Stimulated activated CD4-positive, alpha-beta T cell treated with anti-CD3 and anti-CD28 coated beads, Interleukin-2, amount 100 ng/mL, for 24 hours (primary cell): ENCODE measurements at places on chromosomes 5 and 9.

- no peak for DNase-seq
Observed at GRCh38 chr5:21810737-21811316, 1042.3 kb downstream of the CDH12 start.

DNA sequence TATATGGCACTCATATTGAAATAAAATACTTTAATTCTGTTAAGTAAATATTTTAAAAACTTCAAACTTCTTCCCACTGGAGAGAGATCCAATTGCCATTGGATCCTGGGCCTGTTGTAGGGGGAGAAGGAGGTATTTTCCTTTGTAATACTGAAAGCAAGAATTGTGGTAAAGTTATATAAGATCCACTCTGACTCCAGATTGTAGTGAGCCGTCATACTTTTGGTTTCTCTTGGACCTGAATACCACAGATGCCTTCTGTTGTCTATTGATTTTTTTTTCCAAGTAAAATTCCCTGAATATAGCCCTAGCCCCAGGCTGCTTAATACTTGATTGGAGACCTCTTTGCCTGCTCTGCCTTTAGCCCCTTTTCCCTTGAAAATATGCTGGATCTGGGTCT, 86.9 kb downstream of the ATG10 start:
- DNase-seq = no peak

DNA sequence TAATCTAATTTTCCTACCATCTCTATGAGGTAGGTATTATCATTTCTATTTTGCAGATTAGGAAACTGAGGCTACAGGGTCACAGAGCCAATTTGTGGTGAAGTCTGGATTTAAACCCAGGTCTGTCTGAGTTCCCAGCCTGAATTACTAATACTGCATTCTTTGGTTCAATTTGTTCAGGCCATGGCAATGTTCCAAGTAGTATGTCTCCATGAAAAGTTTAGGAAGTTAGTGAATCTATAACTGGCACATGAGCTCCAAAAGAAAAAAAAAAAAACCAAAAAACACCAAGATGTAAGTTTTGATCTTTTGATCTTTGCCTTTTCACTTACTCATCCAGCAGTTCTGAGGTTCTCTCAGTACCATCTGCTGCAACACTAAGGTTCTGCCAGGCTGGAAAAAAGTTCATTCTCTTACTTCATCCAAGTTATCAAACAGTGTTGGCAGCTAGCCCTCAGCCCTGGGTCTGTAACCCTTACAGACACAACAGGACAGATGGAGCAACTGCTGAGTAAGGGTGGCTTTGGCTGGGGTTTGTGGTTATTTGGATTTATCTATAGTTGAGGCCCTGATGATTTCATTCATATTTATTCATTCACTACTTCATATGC, 4.4 kb upstream of the TMEM268 start:
- DNase-seq = no peak

DNA sequence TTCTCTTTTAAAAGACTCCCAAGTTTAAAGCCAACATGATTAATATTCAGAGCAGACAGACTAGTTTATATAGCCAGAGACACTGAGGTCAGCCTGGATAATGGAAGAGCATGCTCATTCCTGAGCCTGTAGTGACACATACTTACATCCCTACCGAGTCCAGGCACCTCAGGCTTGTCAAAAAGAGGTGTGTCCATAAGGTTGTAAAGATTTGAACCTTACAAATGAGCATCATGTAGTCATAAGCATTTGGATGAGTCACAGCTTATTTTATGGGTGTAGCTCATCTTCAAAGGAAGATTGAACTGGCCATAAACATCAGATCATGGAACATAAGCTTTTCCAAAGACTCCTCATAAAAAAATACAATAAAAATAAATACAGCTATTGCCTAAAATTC, 333.5 kb downstream of the EFNA5 start:
- no peak for DNase-seq

- DNase-seq = no peak
Observed at GRCh38 chr9:81906671-81907070, 21.6 kb upstream of the SPATA31D4 start.

DNA sequence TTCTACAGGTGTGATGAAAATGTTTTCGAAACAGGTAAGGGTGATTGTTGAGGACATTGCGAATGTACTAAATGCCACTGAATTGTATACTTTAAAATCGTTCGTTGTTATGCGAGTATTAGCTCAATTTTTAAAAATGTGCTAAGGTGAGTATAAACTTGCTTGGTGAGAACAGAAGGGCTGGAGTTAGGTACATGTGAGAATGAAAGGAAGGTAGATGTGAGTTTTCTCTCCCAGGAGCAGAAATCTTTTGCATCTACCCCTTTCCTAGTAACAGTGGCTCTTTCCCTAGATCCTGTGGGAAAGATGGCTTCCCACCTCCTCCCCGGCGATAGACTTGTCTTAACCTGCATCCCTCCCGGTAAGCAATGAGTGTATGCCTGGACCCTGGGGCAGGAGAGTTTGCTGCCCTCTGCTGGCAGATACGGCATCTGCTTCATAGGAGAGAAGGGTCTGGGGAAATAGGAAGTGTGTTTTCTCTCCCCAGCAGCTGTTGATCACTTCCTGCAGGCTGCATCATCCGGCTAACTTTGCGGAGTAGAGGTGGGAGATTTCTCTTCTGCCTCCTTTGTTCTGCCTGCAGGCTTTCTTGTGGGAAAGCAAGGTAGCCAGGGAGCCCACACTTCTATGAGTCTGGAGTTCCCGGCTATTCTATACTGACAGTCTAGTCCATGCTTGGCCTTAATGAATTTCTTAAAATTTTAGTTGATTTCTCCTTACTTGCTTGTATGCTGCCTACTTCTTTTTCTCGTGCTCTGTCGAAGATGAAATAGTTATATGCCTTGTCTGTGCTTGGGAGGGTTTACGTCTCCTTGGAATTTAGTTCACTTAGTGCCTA, 373.3 kb upstream of the SEMA6A start:
- DNase-seq = peak; percentile 71

GRCh38 chr9:128696923-128697707, 5.2 kb upstream of the PKN3 start:
- no peak for DNase-seq

DNA sequence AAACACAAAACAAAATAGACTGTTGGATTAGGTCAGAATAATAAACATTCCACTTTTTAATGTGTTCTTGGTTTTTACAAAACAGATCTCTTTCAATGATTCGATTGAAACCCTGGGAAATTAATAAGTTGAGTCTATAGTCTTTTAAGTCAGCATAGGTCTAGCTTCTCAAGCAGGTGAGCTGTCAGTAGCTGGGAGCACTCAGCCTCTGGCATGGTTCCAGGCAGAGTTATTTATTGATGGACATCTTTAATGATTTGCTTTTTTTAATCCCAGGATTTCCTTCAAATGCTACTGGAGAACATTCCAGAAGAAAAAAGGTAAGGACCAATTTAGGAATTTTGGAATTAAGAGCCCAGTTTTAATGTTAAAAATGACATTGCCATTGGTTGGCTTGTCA, 241.0 kb downstream of the AOPEP start:
- no peak for DNase-seq

DNA sequence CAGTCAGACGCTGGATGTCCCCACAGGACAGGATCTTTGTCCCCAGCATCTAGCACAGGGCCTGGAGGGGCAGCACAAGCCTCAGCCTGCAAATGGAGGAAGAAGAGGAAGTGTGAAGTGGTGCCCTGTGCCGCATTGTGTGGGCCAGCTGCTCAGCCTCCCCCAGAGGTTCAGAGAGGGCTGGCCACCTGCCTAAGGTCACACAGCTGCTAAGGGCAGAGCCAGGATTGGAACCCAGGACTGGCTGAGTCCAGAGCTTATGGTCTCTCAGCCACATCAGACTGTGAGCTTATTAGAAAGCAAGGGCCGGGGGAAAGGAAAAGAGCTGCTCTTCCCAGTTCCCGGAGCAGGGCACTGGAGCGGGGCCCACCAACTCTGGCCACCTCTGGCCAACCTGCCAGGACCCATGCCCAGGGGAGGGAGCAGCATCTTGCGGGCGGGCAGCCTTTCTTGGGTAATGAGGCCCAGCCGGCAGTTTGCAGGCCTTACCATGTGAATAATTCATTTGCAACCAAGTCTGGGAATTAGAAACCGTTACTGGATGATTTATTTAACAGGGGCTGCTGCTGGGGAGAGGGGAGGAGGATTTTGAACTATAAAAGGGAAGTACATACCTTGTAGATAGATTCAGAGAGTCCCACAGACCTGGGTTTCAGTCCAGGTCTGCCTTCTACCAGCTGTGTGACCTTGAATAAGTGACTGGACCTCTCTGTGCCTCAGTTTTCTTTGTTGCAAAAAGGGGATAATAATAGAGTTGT, 11.6 kb upstream of the CRB2 start:
- no peak for DNase-seq

GRCh38 chr5:71011194-71011792, 13.8 kb downstream of the NAIP start:
- DNase-seq = no peak

- no peak for DNase-seq
Observed at GRCh38 chr5:141969783-141970771, 1.2 kb downstream of the RNF14 start.

- no peak for DNase-seq
Observed at GRCh38 chr5:159730285-159730684, 186.0 kb upstream of the ADRA1B start.

- DNase-seq = no peak
Observed at GRCh38 chr9:118991366-118992285, 377.6 kb downstream of the BRINP1 start.

- no peak for DNase-seq
Observed at GRCh38 chr9:87588339-87588738, 90.7 kb downstream of the DAPK1 start.

GRCh38 chr9:133107245-133107722, 13.8 kb downstream of the RALGDS start:
- no peak for DNase-seq

DNA sequence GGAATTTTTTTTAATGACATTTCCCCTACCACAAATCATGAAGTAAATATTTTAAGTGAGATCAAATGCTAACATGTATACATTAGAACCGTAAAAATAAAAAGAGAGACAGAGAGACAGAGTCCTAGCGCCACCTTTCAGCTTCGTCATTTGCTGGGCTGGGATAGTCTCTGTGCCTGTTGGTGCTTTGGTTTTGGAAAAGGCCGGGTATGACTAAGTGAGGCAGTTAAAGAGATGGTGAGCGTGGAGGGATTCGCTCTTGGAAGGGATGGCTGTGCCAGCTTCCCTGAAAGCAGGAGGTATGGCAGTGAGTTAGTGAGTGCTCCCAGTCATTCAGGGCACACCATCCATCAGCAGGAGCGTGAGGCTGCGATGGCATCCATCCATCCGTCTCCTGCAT, 729.6 kb upstream of the WWC1 start:
- no peak for DNase-seq

DNA sequence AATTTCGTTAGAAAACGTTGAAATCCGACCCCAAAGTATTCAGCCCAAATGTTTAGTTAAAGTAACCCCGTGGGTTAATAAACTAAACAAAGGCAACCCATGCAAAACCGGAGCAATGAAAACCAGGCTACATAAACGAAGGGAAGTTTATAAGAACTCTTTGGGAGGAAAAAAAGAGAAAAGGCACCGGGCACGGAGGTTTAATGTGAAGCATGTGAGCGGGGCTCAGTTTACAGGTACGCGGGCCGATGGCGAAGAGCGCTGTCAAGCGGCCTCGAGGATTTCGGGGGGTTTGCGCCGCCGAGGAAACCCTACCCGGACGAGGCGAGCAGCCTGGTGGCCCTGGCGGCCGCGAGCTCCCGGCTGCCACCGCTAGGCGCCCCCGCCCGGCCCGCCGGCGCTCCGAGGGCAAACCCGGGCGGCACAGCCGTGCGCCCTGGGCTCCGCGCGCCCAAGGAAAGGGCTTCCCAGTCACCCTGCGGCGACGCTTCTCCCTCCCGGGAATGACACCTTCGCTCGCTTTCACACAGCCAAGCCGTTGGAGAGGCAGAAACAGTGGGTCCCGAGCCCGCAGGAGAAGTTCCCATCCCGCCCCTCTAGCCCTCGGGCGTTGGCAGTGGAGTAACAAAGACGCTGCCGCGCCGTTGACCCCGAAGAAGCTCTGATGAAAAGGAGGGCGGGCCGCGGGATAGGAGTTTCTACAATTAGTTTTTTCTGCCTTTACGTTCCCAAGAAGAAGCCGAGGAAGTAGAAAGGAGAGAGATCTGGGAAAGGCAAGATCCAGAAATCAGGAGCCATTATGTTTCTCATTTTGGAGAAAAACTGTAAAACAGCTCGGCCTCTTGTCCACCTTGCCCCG, 126.0 kb downstream of the TMEM174 start:
- DNase-seq = no peak

- peak; percentile 58 for DNase-seq
Observed at GRCh38 chr5:132100672-132101261, 27.2 kb downstream of the CSF2 start.

DNA sequence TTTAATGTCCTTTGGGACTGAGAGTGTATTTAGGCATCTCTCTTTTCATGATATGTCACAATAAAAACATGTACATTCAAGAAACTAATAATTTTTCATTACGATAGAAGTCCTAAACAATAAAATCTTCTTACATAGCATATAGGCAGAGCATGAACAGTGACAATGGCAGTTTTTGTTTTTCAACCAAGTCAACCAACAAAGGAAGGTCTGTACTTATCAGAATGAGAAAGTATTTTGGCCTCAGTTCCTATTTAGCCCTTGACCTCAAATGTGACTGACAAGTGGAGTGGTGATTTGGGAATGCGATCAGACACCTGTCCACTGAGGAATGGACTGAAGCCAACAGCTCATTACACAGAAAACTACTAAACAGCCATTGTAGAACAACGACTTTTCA, 219.5 kb downstream of the TMEM161B start:
- no peak for DNase-seq

DNA sequence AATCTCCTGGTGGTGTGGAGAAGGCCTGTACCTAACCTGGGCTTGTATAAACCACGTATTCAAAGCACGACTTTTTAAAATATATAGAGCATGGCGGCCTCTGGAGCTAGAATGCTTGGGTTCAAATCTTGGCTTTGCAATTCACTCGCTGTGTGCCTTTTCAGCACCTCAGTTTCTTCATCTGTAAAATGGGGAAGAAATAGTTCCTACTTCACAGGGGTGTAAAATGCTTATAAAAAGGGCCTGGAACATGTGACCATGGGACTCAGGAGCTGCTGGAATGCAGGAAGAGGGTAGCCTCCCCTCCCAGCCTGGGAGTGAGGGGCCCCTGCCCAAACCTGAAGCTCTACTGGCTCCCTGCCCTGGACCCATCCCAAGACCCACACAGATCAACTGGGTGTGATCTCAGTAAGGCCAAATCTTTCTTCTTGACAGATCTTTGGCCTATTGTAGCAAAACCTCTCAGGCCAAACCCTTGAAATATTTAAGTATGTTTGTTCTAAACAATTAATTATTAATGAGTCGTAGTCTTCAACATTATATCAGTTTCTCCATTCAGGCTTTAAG, 269.0 kb downstream of the ZSWIM6 start:
- DNase-seq = no peak
